ENCODE measurements at places on chromosomes 5 and 9. TPM values are rescaled to one million over a fixed set of nuclear protein-coding genes. Genes with fewer than 3 reads are reported as not detected.

DNA sequence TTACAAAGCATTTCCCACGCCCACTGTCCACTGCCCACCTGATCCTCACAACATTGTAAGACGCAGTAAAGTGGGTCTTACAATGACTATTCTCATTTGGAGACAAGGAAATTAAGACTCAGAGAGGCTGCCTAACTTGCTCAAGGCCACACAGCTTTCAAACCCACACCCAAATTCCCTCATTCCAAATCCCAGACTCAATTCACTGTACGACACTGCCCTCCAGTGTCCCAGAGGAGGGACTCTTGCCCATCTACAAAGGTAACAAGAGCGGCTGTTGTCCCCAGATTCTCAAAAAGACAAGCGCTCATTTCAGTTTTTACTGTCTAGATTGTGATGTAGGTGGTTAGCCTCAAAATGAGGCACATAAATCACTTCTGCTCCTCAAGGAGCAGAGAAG, 184.6 kb downstream of the ACTL7B start:
- peak; percentile 37 for DNase-seq

DNA sequence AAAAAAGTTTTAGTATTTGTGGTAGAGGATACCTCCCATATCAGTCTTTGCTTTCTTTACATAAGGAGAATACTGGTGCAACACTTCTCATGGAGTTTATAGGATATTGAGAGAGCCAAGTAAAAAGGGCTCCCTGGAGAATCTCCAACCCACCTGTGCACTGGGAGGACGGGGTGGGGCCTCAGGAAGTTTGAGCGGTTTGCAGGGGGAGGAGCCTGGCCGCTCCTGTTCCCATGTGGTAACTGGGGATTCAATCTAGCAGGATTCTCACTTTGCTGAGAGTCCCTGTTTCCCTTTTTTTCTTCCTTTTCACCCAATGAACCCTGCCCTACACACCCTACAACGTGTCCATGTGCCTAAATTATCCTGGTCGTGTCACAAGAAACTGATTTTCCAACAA, 82.8 kb downstream of the APTX start:
- no peak for DNase-seq

DNA sequence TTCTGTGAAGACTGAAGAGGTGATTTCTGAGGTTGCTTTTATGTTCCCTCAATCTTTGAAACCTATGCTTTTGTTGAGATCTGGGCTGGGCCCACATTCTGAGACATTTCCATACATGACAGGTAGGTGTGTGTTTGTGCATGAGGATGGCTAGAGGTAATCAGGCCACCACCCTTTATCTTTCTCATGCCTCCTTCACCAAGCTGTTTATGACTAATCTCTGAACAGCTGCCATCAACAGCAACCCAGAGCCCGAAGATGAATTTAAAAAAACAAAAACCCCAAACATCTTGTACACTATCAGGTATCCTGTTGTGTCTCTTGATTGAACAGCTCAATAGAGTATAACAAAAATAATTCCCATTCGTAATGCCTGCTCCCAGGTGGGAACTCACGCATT, 12.6 kb upstream of the C5orf46 start:
- no peak for DNase-seq

DNA sequence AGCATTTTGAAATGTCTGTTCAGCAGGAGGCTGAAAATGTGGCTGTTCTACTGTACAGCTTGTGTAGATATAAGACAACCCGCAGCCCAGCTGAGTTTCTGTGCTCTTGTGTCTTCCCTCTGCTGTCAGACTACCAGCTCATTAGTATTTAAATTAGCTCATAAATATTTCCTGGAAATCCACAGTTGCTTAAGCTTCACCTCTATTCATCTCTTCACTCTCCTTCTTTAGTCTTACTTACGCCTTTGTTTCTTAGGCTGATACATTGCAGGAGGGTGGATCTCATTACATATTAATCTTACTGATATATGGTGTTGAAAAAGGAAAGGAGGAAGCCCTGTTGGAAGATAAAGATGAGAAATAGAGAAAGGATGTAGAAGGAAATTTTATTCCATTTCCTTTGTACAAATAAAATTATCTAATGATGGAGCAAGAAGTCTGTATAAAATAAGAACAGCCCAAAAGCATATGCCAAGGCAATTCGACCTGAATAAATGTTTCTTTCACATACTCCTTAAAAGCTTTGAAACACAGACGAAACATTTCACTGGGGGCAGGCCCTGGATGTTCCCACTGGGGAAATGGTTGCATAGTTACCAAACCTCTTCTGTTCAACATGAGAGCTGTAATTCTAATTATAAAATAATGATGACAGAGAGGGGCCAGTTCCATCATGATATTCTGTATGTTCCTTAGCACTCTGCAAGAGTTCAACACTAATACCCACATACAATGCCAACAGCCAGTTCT, 111.8 kb upstream of the APC start:
- no peak for DNase-seq

GRCh38 chr5:154534457-154535050, 56.5 kb upstream of the HAND1 start:
- DNase-seq, result no peak

- DNase-seq, result peak; percentile 80
These were observed 234.8 kb downstream of the PIK3R1 start for GRCh38 chr5:68450245-68450852.

GRCh38 chr5:9451037-9451436, 94.8 kb downstream of the SEMA5A start:
- no peak for DNase-seq

DNA sequence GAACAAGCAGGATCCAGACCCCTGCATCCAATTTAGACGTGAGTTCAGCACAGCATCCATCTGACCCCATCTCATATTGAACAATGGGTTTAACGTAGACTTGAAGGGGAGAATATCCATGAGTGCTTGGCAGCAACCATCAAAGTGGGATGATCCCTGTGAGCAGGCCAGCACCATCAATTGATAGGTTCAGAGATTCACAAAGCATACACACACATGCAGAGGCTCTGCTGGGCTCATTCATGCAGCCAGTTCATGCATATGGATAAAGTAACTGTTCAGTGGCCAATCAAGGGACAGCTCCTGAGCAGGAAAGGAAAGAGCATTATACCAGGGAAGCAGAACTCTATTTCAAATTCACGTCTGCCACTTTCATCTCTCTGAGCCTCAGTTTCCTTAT, 24.8 kb upstream of the CPEB4 start:
- no peak for DNase-seq

DNA sequence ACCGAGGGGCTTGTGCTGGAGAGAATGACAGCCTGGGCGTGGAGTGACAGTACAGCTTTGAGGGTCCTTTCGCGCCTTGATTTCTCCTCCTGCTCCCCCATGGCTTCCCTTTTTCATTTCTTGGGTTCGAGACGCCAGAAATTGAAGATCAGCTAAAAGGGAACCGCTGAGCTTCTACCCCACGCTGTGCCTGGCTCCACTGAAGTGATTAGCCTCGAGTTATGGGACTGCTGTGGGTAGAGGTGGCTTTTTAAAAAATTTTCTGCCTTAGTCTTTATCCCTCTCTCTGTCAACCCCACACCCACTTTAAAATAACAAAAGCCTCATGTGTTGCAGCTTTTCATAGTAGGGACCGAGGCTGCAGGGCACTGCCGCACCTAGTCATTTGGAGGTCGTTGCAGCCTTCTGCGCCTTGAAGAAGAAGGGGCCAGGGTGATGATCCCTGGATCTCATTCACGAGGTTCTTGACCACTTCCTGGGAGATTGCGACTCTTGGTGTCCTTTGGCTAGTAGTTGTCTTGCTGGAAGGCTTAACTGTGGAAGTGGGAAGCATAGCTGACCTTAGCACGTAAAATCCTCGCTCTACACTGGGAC, 603 bp downstream of the PPIP5K2 start:
- peak; percentile 53 for DNase-seq

DNA sequence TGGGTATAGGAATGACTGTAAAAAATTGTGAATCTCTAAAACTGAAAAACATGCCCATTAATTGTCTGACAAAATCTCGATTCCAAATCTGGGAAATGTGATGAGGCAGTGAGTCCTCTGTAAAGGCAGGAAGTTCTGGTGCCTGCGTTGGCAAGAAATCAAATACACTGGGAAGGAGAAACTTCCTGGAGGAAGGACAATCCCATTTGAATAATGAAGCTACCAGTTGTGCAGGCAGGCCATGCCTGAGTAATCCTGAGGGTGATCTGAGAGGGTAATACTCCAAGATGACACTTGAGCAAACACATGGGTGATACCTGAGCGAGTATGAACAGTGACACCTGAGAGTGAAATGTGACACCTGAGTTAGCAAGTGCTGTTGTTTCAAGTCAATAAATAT, 49.7 kb downstream of the KIF24 start:
- DNase-seq, result no peak

DNA sequence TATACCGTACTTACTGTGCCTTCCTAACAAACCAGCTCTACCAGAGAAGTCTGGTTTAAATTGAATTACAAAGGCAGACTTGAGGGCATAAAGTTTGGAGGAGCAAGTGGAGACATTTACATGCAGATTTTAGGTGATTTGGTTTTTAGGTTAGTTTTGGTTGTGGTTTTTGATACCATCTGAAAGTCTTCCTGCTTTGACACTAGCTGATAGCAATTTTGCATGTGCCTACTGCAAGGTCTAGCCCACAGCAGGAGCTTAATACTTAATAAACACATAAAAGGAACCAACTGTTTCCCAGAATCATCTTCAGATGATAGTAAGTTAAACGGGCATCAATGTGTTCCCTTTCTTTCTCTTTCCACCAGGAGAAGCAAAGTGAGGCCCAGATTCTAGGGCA, 3.4 kb upstream of the ESM1 start:
- no peak for DNase-seq

- DNase-seq, result no peak
These were observed 92.5 kb downstream of the EBF1 start for GRCh38 chr5:159007235-159007634.

GRCh38 chr5:147902609-147903115, 3.7 kb downstream of the C5orf46 start:
- no peak for DNase-seq

DNA sequence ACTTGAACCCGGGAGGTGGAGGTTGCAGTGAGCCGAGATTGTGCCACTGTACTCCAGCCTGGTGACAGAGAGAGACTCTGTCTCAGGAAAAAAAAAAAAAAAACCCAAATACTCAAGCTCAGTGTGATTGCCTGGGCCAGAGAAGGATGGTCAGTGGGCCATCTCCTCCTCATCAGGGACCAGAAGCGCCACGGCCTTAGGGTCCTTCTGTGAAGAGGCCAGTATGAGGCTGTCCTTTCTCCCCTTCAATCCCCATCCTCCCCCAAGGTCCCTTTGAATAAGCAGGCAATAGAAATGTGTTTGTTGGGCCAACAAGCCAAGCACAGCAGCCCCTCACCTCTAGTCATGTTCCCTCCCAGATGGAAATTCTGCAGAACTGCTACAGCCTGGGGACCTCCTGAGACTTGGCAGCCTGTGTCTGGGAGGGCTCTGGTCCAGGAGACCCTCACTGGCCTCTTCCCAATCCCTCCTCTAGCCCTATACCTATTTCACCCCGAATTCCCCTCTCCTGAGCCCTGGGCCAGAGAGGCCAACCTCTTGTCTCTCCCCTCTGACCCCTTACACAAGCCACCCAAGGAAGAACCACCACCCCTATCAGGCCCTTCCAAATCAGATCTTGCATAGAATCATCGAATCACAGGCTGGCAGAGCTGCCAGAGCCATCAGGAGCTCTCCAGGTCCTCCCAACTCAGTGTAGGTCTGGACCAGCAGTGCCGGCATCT, 1.0 kb downstream of the CSF1R start:
- DNase-seq, result no peak

DNA sequence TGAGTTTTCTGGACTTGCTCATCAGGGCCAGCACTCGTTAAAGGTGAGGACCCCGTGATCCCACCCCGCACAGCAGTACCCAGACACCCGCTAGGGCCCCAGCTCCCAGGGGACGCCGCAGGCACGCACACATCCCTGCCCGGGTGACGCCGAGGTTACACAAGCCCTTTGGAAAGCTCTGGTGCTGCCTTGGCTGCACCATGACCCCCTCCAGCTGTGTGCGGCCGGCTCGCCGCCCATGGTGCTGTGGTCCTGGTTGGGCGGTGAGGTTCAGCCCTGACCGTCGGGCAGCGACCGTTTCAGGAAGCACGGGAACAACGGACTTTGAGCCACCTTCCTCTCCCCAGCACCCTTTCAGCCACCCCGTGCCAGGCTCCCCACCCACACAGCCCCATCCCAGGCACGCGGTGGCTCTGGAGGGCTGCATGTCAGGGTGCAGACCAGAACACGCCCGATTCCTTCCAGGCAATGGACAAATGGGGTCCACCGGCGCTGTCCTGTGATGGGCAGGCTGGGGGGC, 7.5 kb upstream of the SLC12A7 start:
- DNase-seq, result no peak

GRCh38 chr5:178083922-178084321, 29.4 kb upstream of the N4BP3 start:
- no peak for DNase-seq

DNA sequence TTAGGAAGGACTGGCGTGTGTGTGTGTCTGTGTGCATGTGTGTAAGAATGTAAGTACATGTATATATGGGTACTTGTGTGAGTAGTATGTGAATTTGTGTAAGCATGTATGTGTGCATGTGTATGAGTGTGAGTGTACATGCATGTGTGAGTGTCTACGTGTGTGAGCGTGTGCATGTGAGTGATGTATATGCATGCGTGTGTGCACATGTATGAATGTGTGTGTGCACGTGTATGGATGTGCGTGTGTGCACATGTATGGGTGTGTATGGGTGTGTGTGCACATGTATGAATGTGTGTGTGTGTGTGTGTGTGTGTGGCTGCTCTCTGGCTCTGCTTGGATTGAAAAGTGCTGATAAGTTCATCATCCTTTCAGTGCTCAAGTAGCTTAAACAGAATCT, 154.5 kb downstream of the TENT4A start:
- no peak for DNase-seq

DNA sequence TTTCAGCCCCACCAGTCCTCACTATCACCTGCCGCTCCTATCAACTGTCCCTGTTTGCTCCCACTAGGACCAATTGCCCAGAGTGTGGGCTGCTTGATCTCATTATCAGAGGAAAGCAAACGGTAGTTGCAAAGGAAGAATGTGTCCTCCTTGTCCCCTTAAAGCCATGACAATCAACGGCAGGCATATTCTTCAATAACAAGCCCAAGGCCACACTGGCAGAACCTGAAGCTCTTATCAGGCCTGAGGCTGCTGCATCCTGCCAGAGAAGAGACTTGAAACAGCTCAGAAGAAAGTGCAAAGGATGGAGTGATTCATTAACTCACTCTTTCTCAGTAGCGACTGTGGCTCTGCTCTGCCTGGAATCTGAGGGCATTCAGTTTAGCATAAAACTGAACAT, 39.2 kb upstream of the MAN2A1 start:
- no peak for DNase-seq

GRCh38 chr5:179194941-179195381, 134.8 kb downstream of the ZNF354C start:
- DNase-seq, result no peak

The NTNG2 gene
- total RNA-seq, result 1.9 TPM

The STPG3 gene
- not detected for total RNA-seq

The PCDHGA8 gene
- 3.0 TPM for total RNA-seq

The PAEP gene
- total RNA-seq, result not detected

The WNT8A gene
- not detected for total RNA-seq

The CDH9 gene
- not detected for total RNA-seq

The SLC4A9 gene
- not detected for total RNA-seq

The POU5F2 gene
- 1.3 TPM for total RNA-seq
